ENCODE measurements at places on chromosomes 3 and 15. TPM values are rescaled to one million over a fixed set of nuclear protein-coding genes. Genes with fewer than 3 reads are reported as not detected.
A peak's percentile ranks its signal among the peaks of the same experiment; 100 is the strongest.

The GPR156 gene
- not detected for total RNA-seq

- peak; percentile 61 for DNase-seq
- H3K27ac ChIP-seq: peak overlapping the region; percentile 51
- no peaks in the 10 kb centered on the region for H3K27me3 ChIP-seq
- H3K4me3 ChIP-seq: no peak overlapping the region
Observed at GRCh38 chr3:52281981-52282801, 3.7 kb upstream of the WDR82 start.

- H3K4me1 ChIP-seq: no peaks in the 10 kb centered on the region
- no peak for DNase-seq
- H3K27me3 ChIP-seq: no peaks in the 10 kb centered on the region
- no peak overlapping the region for H3K27ac ChIP-seq
Observed at GRCh38 chr3:73422571-73422970, 202.2 kb downstream of the PDZRN3 start.

DNA sequence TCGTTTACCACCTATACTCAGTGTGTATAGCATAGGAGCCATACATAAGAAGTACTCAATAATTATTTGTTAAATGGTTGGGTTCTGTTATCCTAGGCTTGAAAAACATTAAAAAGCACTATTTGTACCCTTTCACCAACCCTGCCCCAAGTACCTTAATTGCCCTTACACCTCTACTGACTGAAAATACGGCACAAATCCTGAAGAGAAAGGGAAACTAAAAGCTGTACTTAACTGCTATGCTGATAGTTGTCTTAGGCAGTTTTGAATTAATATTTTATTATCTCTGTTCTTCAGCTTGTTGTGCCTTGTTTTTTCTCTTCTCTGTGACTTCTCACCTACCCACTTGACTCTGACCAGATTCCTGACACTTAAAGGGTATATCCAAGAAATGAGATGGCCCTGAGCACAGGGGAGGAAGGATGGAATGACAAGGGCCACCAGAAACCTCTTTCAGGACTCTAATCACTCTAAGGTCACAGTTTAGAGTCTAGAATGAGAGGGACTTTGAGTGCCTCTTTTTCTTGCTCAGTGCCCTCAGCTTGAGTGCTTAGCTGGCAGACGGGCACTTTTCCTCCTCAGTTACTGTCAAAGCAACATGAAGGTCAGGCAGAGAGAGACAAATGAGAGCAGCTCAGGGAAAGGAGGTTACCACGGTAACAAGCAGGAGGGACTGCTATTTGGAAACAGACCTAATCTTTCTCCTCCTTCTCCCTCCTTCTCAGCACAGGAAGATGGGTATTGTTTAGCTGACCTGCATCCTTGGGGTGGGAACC, 136.5 kb downstream of the ZNF609 start:
- peaks cover 60% of the 10 kb centered on the region for H3K4me1 ChIP-seq
- peak; percentile 60 for DNase-seq
- peak overlapping the region; percentile 11 for H3K4me3 ChIP-seq
- H3K27ac ChIP-seq: peak overlapping the region; percentile 64

GRCh38 chr3:183541235-183541655, 14.3 kb downstream of the KLHL6 start:
- peaks cover 85% of the 10 kb centered on the region for H3K4me1 ChIP-seq
- H3K4me3 ChIP-seq: no peak overlapping the region
- no peak overlapping the region for H3K27ac ChIP-seq

All from CD4-positive, alpha-beta memory T cell (primary cell).